Thyroid gland (tissue), 4 donors: ENCODE measurements at places on chromosomes 13 and 19. TPM values are rescaled to one million over a fixed set of nuclear protein-coding genes. Genes with fewer than 3 reads are reported as not detected.
A peak's percentile ranks its signal among the peaks of the same experiment; 100 is the strongest.

- H3K27ac ChIP-seq, result no peak overlapping the region
- no peak overlapping the region for H3K4me3 ChIP-seq
- H3K36me3 ChIP-seq, result no peaks in the 10 kb centered on the region
- DNase-seq, result no peak
- no peaks in the 10 kb centered on the region for H3K27me3 ChIP-seq
- no peaks in the 10 kb centered on the region for H3K4me1 ChIP-seq
These were observed 435.3 kb upstream of the HTR2A start for GRCh38 chr13:47332149-47332548.

GRCh38 chr13:27252467-27252866, 1.1 kb downstream of the RPL21 start:
- peak overlapping the region; percentile 96 for H3K27ac ChIP-seq
- no peaks in the 10 kb centered on the region for H3K27me3 ChIP-seq
- DNase-seq, result no peak
- H3K4me3 ChIP-seq, result peak overlapping the region; percentile 79
- peaks cover 15% of the 10 kb centered on the region for H3K36me3 ChIP-seq

DNA sequence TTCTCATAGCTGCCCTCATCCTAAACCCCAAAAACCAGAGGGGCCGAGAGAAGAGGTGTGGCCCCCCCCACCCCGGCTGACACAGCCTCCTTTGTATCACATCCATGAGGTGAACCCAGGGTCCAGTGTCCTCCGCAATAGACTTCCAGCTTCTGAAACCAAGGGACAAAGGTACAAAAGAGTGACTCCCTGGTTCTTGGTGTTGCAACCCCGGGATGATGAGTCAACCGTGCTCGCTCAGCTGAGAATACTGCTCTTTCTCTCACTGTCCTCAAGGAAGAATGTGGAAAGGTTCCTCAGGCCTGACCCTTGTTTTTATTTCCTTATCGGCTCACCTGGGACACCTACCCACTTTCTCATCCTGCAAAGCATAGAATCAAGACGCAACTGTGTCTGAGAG, 5.5 kb downstream of the SLC15A1 start:
- no peak overlapping the region for H3K27ac ChIP-seq
- no peak overlapping the region for H3K4me3 ChIP-seq
- DNase-seq, result no peak
- no peaks in the 10 kb centered on the region for H3K36me3 ChIP-seq
- H3K27me3 ChIP-seq, result no peaks in the 10 kb centered on the region

GRCh38 chr13:19676168-19676567, 42.7 kb downstream of the MPHOSPH8 start:
- no peaks in the 10 kb centered on the region for H3K27me3 ChIP-seq
- no peaks in the 10 kb centered on the region for H3K4me1 ChIP-seq
- no peak overlapping the region for H3K4me3 ChIP-seq
- H3K36me3 ChIP-seq, result peaks cover 21% of the 10 kb centered on the region

DNA sequence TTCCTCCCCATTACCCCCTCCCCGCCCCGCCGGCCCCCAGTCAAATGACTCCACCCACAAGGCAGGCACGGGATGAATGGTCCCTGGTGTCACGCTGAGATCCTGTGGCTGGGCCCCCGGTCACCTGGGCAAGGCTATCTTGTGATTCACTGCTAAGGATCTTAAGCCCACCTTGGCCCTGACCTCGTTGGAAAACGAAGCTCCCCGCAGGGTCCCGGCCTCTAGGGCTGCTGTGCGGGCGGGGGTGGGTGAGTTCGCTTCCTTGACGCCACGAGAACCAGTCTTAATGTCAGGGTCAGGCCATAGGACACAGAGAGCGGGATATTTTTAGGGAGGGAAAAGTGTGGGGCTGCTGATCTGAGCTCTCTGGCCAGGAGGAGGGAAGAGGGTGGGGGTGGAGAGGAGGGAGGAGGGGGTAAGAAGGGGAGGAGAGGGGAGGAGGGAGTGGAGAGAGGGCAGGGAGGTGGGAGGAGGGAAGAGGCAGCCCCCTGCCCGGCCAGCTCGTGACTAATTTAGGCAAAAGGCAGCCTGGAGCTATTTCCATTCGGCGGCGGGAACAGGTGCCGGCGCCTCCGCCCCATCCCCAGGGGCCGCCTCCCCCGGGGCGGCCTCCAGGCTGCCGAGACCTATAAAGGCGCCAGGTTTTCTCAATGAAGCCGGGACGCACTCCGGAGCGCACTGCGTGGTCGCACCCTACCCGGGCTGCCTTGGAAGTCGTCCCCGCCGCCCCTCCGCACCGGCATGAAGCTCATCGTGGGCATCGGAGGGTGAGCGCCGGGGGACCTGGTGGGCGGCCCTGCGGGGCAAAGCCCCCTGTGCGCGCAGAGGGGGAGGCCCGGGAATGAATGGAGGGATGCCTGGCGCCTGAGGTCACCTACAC, at the start of gene NMRK2:
Gene NMRK2, plus strand, starts transcription at position 139 of the 880 bp plus-strand sequence. Its CDS starts 603 bp downstream, at position 742.
- H3K36me3 ChIP-seq, result no peaks in the 10 kb centered on the region
- H3K4me1 ChIP-seq, result no peaks in the 10 kb centered on the region
- no peak within 1 kb of the TSS for H3K27ac ChIP-seq
- H3K4me3 ChIP-seq, result no peak within 1 kb of the TSS
- DNase-seq, result no peak

DNA sequence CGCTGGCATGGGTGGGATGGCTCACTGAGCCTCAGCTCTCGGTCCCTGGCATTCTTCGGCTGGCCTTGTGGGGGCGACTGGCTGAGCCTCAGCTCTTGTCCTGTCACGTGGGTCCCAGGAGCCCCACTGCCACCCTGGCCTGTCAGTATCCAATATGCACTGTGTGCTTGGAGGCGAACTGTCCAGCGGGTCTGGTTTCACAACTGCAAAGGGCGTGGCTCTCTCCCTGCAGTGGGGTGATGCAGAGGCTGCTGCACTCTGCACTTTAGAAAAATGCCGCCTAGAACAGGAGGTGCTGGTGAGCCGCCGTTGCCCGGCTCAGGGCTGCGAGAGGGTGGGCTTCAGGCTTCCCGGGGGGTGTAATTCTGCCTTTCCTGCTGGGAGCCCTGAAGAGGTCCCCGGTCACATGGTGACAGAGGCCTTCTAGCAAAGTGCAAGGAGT, 17.0 kb upstream of the TMEM255B start:
- H3K36me3 ChIP-seq, result no peaks in the 10 kb centered on the region
- H3K4me3 ChIP-seq, result no peak overlapping the region
- no peaks in the 10 kb centered on the region for H3K27me3 ChIP-seq
- no peak overlapping the region for H3K27ac ChIP-seq
- peak; percentile 40 for DNase-seq

GRCh38 chr19:36423925-36424324, 5.5 kb upstream of the ZFP82 start:
- H3K4me1 ChIP-seq, result no peaks in the 10 kb centered on the region
- H3K36me3 ChIP-seq, result no peaks in the 10 kb centered on the region
- no peak overlapping the region for H3K27ac ChIP-seq

Gene IGSF23
- total RNA-seq, result not detected

Gene FUT3
- total RNA-seq, result 0.13 TPM

Gene FSD1
- not detected for total RNA-seq

Gene SIGLEC12
- total RNA-seq, result not detected

Gene MUC16
- 0.94 TPM for total RNA-seq

Gene PLK5
- not detected for total RNA-seq

Gene CEACAM20
- total RNA-seq, result not detected
